ENCODE measurements at places on chromosomes 1 and 21.

DNA sequence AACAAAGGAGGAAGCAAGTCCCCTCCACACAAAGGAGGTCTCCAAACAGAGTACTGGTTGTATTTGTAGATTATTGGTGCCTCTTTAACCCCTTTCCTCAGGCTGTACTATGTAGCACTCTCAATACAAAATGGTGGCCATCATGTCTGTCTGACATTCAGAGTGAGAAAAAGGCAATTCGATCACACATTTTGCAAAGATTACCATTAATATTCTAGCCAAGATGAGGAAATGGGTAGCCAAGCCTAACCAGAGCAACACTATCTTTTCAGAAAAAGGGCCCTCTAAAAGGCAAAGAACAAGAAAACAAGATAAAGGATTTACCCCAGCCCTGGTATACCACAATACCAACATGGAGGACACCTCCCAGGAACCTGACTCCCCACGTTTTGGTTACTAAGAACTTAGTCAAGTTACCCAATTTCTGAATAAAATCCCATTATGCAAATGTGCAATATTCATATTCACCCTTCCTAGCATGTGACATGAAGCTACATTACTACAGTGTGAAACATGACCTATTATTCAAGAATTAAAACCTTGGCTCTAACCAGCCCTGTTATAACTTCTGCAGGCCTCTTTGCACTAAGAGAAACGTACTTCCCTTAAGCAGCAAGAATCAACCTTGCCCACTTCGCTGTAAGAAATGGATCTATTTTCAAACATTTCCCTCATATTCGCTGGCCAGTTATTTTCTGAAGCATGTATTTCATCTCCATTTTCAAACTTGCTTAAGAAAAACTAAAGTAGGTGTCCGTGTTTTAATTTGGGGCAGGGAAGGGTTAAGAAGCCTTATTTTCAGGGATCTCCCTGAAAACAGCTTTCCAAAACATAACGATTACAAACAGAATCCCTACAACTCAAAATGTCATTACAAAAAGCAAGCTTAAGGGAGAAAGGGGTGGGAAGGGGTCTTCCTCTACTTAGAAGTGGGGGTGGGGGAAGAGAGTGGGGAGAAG lies 2.1 kb downstream of the KDM5B start:
- peak; percentile 60 for DNase-seq

- DNase-seq, result no peak
Measured at GRCh38 chr1:181149326-181150125, 61.0 kb downstream of the IER5 start.

DNA sequence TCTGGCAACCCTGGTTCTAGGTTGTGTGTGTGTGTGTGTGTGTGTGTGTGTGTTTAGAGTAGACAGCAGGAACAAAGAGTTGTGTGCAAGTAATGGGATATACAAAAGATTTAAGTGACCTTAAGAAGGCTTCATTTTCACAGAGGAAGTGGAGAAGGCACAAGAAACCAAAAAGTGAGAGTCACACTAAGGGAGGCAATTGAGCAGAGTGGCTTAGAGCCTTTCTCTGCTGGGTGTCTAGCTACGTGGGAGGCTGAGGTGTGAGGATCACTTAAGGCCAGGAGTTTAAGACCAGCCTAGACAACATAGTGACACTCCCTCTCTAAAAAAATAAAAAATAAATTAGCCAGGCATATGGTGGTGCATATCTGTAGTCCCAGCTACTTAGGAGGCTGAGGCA lies 44.4 kb upstream of the HAO2 start:
- DNase-seq, result no peak

GRCh38 chr21:32048353-32048752 lies 175.5 kb downstream of the HUNK start:
- DNase-seq, result no peak

DNA sequence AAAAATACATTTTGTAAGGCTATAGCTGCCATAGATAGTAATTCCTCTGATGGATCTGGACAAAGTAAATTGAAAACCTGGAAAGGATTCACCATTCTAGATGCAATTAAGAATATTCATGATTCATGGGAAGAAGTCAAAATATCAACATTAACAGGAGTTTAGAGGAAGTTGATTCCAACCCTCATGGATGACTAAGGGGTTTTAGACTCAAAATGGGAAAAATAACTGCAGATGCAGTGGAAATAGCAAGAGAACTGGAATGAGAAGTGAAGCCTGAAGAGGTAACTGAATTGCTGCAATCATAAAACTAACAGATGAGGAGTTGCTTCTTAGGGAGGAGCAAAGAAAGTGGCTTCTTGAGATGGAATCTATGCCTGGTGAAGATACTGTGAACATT lies 230.8 kb downstream of the KCTD3 start:
- no peak for DNase-seq

GRCh38 chr1:23904748-23905357 lies 8.3 kb downstream of the CNR2 start:
- no peak for DNase-seq

DNA sequence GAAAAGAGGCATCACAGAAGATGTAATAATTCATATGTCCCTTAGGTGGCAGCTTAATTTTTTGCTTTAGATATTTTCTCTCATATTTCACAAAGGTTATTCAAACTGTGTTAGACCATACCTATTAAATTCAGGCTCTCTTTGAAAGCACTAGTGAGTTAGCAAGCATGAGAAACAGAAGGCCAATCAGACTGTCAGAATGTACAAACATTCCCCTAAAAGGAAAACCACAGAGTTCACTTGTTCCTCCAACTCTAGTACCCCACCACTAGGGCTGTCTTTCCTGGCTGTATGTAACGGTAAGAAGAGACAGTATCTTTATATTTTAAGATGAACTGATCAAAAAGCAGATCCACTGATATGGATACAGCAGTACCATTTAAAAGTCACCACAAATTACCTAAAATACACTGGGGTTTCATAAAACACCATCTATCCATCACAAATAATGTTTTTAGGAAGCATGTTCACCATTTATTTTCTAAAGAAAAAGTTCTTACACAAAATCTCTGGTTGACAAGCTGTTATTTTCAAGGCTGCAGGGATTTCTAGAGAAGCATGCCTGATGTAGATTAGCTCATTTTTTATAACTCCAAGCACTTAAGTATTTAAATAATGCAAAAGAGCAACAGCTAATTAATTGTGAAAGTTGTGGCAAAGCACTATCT lies 1.8 kb downstream of the ARPC5 start:
- peak; percentile 92 for DNase-seq

- DNase-seq, result no peak
Measured at GRCh38 chr1:68211761-68212380, 20.5 kb downstream of the WLS start.

DNA sequence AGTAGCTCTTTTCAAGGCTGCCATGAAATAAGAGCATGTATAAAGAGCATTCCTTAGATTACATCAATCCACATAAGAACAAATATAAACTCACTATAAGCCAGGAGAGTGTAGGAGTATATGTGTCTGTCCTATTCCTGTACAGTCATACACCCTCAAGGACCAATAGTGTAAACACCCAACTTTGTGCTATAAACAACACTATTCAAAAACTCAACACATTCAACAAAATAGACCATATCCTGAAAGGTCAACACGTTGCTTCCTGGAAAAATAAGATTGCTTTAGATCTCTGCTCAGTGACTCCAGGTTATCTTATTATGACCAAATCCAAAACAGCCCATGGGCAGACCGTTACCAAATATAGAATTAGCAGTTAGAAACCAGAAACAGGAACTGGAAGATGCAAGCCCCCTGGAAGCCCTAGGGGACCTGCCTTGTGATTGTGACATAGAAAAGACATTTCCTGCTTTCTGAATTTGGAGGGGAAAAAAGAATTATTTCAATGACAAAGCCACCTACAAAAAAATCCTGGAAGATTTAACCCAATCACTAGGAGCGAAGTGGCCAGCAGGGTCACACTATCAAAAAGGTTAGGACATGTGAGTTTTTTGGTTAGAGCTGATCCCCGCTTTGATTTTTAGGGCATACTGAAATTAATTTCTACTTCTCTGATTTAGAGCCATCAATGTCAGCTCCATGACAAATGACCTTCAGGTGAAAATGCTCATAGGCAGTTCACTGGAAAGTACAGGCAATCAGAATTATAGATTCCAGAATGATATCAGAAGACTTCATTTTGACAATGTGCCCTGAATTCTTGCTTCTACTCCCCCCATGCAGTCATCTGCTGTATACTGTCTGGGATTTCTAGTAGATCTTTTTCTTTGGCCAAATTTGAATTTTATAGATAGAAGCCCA lies 59.9 kb downstream of the LRRC8C start:
- no peak for DNase-seq

GRCh38 chr21:29078869-29079767 lies 5.7 kb upstream of the CCT8 start:
- no peak for DNase-seq

Measured in RKO (cell line).